CD8-positive, alpha-beta T cell (primary cell): ENCODE measurements at places on chromosomes 12 and 14. TPM values are rescaled to one million over a fixed set of nuclear protein-coding genes. Genes with fewer than 3 reads are reported as not detected.

- no peak for DNase-seq
Observed at GRCh38 chr12:56286044-56286830, 13.9 kb downstream of the CS start.

- DNase-seq = no peak
Observed at GRCh38 chr12:23670684-23671083, 278.8 kb downstream of the SOX5 start.

DNA sequence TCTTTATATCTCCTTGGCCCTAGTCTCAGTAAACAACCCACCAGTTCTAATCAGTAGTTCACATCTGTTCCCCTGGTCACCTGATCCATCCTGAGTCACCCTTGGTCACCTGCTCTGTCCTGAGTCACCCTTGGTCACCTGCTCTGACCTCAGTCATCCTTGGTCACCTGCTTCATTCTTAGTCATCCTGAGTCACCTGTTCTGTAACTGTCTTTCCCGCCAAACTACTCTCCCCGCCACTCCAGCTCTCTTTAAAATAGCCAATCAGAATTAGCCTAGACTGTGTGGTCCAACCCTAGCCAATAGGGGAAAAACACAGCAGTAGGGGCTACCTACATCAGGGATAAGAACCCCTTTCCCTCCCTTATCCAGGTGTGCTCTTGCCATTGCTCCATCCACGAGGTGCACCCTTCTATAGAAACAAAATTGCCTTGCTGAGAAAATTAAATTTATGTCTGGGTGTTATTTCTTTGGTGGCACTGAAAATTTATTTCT is 245.4 kb upstream of the DIO3 start:
- DNase-seq = no peak

DNA sequence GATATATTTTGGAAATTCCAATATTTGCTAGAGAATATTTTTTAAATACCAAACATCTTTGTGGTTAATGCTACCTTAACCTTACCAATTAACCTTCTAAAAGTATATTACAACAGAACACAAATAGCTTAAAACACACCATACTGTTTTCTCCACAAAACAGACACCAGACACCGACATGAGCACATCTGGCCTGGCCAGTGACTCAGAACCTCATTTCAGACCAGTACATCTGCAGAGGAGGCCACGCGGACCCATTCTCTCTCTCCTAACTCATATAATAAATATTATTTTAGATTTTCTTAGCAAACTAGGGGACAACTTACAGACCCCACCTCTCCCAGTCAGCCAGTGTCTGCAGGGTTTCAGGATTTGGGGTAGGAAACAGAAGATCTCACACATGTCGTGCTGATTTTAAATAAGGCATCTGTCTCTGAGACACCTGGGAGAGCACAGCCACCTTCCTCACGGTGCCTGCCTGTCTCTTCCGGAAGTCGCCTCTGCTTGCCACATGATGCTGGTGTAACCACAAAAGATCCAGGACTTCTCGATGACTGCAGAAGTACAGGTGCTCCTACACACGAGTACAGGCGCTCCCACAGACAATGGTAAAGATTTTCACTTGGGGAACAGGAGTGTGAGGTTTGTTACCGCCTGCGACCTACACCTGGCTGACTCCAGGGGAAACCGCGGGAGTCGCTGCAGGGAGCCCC is 9.7 kb upstream of the ANKLE2 start:
- DNase-seq = peak; percentile 79

GRCh38 chr12:124676714-124677462 is 109.5 kb upstream of the NCOR2 start:
- DNase-seq = no peak

- no peak for DNase-seq
Observed at GRCh38 chr12:130119241-130119861, 42.9 kb upstream of the FZD10 start.

- DNase-seq = no peak
Observed at GRCh38 chr14:21061347-21061668, 3.7 kb downstream of the RNASE8 start.

- DNase-seq = no peak
Observed at GRCh38 chr12:14367040-14367661, 1.7 kb downstream of the ATF7IP start.

GRCh38 chr14:55303691-55304145 is 32.5 kb downstream of the FBXO34 start:
- no peak for DNase-seq

GRCh38 chr14:98951521-98952152 is 320.4 kb downstream of the BCL11B start:
- DNase-seq = no peak

- no peak for DNase-seq
Observed at GRCh38 chr12:14691560-14691959, 4.8 kb downstream of the GUCY2C start.

DNA sequence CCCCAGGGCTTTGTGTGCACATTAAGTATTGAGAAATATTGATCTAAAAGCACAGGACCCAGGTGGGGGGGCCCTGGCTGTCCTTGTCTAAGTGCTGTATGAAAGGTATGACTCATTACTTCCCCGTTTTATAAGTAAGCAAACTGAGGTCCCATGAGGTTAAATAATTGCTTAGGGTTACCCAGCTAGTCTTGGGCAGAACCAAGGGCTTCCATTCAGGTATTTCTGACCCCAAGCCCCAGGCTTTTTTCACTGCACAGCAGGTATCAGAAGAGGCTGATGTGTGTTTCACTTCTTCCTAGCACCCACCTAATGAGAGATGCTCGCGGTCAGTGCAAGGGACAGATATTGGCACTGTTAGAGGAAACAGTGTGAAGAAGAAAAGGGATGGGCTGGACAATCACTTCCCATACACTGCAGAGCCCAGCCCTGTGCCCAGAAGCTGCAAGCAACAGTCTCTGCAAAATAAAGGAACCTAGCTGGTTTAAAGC is 4.7 kb upstream of the TC2N start:
- peak; percentile 66 for DNase-seq

DNA sequence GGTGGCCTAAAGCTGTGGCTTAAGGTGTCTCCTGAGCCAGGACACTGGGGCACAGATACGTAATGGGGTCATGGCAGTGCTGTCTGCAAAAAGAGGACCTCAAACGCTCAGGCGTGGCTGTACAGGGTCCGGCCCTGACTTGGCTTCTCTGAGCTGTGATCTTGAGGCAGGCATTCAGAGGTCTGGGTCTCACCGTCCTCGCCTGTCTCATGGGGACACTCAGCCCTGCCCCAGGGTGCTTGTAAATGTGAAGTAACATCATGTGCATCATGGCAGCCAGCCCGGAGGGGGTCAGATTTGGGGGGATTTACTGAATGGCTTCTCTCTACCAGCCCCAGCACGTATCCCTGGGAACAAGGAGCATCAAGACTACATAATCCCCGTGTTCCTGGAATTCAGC is 28.8 kb downstream of the DIO3 start:
- no peak for DNase-seq

DNA sequence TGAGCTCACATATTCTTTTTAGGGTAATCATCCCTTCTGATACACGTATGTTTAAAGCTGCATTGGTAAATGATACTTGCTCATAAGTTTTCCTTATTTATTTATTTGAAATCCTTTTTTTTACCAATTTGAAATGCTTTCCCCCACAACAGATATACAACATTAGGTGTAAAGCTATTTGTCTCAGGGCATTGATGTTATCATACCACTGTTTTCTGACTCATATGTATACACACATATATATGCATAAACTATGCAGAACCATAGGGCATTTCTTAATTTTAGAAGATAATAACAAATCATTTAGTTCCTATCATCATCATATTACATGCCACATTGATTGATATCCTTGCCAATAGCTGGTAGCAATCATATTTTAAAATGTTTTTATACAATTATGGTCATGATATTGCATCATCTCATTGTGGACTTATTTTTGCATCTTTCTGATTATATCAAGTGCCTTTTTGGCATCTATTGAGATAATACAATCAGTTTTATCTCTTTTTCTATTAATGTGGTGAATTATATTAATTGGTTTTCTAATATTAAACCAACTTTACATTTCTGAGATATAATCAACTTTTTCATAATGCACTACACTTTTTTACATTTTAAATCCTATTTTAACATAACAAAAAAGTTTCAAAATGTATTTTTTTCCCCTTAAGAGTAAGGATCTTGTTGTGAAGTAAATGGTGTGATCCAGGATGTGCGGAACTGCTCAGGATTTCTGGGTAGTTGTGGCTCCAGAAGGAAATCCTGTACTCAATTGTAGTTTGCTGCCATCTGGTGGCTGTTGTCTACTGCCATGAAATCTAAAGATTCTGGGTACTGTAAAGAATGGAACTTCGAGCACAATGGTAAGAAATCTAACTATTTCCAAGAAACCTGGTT is 16.7 kb downstream of the OR9K2 start:
- DNase-seq = peak; percentile 55

DNA sequence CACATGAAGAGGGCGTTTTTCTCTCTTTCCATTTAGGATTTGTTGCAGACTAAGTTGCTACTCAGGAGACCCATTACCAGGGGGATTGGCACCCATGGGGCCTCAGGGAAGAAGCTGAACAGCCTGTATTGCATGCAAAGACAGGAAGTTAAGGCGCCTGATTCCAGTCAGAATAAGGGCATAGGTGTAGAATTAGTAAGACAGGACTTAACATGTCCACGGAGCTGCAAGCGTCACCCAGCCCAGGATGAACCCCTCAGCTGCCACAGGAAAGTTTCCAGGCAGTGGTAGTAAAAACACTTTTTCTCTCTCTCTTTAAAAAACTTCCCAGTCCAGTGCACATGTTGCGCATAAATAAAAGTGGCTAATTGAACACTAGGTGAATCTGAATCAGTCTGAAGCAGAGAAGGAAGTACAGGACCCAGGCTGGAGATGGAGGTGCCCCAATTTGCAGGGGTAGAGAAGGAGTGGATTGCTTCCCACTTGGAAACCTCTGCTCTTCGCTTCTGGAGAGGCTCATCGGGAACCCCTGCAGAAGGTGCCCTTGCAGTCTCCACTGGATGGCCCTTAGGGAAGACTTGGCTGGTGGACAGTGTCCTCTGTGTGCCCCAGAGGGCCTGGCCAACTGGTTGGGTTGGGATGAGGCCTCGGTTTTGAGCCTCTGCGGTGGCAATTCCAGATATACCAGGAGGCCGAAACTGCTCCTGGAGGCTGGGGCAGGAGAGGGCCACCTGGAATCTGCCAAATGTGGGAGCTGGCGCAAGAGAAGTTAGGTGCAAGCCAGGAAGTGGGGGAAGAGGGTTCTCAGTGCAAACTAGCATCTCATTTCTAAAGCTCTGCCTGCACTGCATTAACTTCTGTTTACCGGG is 10.7 kb upstream of the TBX3 start:
- no peak for DNase-seq

DNA sequence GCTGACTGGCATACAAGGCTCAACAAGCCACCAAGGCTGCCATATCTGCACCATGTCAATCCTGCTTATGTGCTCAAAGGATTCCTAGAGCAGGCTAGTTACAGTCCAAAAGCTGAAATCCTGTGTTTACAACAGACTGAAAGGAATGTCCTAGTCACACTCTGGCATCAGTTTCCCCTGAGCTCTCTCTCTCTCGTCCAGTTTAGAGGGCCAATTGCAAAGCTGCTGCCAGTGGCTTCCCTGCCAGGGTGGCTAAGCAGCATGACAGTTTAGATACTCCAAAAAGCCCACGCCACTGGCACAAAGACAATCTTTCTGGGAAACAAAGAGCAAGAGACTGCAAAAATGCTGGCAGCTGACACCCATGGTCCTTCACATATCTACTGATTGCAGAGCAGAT is 392.1 kb downstream of the RPS29 start:
- DNase-seq = no peak

- DNase-seq = no peak
Observed at GRCh38 chr14:87018294-87018693, 974.7 kb downstream of the GALC start.

Gene MANSC4
- total RNA-seq = not detected

Gene TAS2R30
- 2.9 TPM for total RNA-seq

Gene MVK
- total RNA-seq = 13.9 TPM

Gene PRIMA1
- not detected for total RNA-seq

Gene STAB2
- total RNA-seq = not detected

Gene NFE2
- total RNA-seq = not detected

Gene ZNF891
- 5.2 TPM for total RNA-seq

Gene VDR
- total RNA-seq = 0.92 TPM

Gene BCAT1
- 0.43 TPM for total RNA-seq

Gene CCDC196
- not detected for total RNA-seq

Gene PLEKHD1
- 0.46 TPM for total RNA-seq
